CD4-positive, CD25-positive, alpha-beta regulatory T cell (primary cell): ENCODE measurements at places on chromosomes 13 and 19. TPM values are rescaled to one million over a fixed set of nuclear protein-coding genes. Genes with fewer than 3 reads are reported as not detected.

- no peak overlapping the region for H3K27ac ChIP-seq
- H3K4me1 ChIP-seq = no peaks in the 10 kb centered on the region
- DNase-seq = no peak
- no peaks in the 10 kb centered on the region for H3K36me3 ChIP-seq
- no peak overlapping the region for H3K4me3 ChIP-seq
Measured at GRCh38 chr13:85724546-85725432, 74.4 kb downstream of the SLITRK6 start.

DNA sequence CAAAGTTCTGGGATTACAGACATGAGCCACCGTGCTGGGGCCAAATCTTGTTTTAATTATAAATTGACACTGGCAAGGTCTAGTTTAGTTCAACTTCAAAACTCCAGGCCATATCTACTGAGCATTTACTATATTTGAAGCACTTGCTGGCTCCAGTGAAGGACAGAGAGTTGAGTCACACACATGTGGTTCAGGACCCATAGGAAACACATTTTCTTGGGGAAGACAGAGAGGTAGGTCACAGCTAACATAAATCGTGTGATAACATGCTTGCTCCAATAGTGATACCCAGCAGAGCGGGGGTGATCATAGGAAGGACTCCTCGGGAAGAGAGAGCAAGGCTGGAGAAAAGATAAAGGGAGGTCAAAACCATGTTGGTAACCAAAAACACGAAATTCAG lies 170.6 kb upstream of the TSC22D1 start:
- H3K4me3 ChIP-seq = no peak overlapping the region
- H3K27me3 ChIP-seq = no peaks in the 10 kb centered on the region
- no peak overlapping the region for H3K27ac ChIP-seq
- no peaks in the 10 kb centered on the region for H3K4me1 ChIP-seq

- no peak overlapping the region for H3K27ac ChIP-seq
- no peak overlapping the region for H3K4me3 ChIP-seq
- no peak for DNase-seq
- H3K4me1 ChIP-seq = no peaks in the 10 kb centered on the region
Measured at GRCh38 chr19:45761714-45762113, 7.3 kb downstream of the SIX5 start.

GRCh38 chr19:31141301-31141700 lies 207.9 kb downstream of the TSHZ3 start:
- no peaks in the 10 kb centered on the region for H3K4me1 ChIP-seq
- H3K27me3 ChIP-seq = no peaks in the 10 kb centered on the region
- H3K4me3 ChIP-seq = no peak overlapping the region
- no peak for DNase-seq

DNA sequence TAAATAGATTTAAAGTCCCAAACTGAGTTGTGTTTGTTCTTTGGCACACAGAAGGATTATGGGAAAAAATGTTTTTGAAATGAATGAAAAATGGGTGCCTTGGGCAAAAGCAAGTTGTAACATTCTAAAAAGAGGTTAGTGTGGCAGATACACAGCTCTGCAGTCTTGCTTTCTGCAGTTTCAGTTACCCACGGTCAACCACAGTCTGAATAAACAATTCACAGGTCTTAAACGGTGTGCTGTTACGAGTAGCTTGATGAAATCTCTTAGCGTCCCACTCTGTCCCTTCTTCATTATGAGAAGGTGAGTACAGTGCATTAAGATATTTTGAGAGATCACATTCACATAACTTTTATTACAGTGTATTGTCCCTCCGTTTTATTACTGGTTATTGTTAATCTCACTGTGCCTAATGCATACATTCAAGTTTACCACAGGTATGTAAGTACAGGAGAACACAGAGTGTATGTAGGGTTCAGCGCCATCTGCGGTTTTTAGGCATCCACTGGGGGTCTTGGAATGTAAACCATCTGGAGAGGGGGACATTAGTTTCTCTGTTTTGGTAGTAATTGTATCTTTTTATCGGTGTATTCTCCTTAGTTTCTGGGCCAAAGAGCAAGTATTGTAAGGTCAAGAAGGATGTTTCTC lies 8.1 kb downstream of the FARP1 start:
- no peaks in the 10 kb centered on the region for H3K36me3 ChIP-seq
- H3K27me3 ChIP-seq = peaks cover 2% of the 10 kb centered on the region
- H3K4me1 ChIP-seq = no peaks in the 10 kb centered on the region
- H3K27ac ChIP-seq = no peak overlapping the region
- H3K4me3 ChIP-seq = no peak overlapping the region

DNA sequence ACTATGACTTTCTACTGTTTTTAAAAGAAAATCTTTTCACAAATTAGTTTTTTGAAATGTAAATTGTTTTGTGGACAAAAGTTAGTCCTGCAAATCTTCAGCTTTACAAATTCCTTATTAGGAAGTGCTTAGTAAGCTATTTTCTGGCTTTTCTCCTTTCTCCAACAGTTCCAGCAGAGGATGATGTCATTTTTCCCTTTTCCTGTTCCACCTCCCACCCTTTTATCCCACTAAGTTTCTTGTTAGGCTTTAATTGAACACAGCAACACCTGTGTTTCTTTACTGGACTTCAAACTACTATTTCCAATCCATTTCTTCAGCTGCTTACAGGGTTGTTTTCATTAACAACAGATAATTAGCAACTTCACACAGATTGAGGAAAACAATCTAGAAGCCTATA lies 389.2 kb downstream of the NDFIP2 start:
- no peak overlapping the region for H3K27ac ChIP-seq
- H3K27me3 ChIP-seq = no peaks in the 10 kb centered on the region
- DNase-seq = no peak
- H3K4me3 ChIP-seq = no peak overlapping the region

DNA sequence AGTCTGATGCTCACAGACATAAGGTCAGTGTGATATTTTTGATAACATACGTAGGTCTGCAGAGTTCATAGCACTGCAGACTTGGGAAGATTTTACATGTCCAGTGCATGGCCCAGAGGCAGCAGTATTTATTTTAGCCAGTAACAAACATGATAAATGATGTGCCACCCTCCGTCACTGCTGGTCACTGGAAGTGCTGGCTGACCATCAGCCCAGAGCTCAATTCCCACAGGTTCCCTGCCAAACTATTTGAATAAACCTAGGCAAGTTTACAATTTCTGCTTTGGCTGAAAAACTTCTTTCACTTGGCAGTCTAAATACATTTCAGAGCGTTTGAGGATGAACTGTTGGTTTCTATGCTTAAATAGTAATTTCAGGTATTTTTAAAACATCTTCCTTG lies 135.5 kb upstream of the EDNRB start:
- no peaks in the 10 kb centered on the region for H3K27me3 ChIP-seq
- no peak overlapping the region for H3K27ac ChIP-seq
- no peak overlapping the region for H3K4me3 ChIP-seq
- no peak for DNase-seq
- H3K36me3 ChIP-seq = no peaks in the 10 kb centered on the region

- no peak overlapping the region for H3K4me3 ChIP-seq
- H3K27me3 ChIP-seq = no peaks in the 10 kb centered on the region
- H3K27ac ChIP-seq = no peak overlapping the region
- no peaks in the 10 kb centered on the region for H3K36me3 ChIP-seq
- no peaks in the 10 kb centered on the region for H3K4me1 ChIP-seq
Measured at GRCh38 chr19:44662691-44663385, 8.4 kb upstream of the CEACAM19 start.

DNA sequence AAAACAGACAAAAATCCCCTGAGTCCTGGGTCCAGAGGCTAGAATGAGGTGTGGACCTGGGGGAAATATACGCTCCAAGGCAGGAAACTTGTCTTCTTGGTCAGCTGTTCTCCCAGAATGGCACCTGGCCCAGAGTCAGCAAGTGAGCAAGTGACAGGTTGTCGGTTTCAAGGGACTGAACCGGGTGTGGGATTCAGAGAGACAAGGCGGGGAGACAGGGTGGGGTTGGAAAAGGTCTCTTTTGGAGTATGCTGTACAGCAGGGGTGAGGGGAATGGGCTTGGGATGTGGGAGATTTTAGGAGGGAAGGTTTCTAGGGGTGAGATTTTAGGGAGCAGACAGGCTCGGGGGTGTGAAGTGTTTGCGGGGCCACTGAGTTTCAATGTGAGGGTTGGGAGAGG lies 83.3 kb downstream of the RYR1 start:
- H3K4me3 ChIP-seq = no peak overlapping the region
- H3K36me3 ChIP-seq = no peaks in the 10 kb centered on the region
- DNase-seq = no peak
- H3K27ac ChIP-seq = no peak overlapping the region
- peaks cover 13% of the 10 kb centered on the region for H3K4me1 ChIP-seq

GRCh38 chr19:2533686-2534422 lies 57.9 kb downstream of the GADD45B start:
- H3K4me1 ChIP-seq = no peaks in the 10 kb centered on the region
- DNase-seq = no peak
- no peak overlapping the region for H3K27ac ChIP-seq
- H3K27me3 ChIP-seq = no peaks in the 10 kb centered on the region
- no peak overlapping the region for H3K4me3 ChIP-seq
- no peaks in the 10 kb centered on the region for H3K36me3 ChIP-seq

ZNF8 gene
- 0.71 TPM for polyA plus RNA-seq

CYP4F3 gene
- polyA plus RNA-seq = not detected

NRTN gene
- polyA plus RNA-seq = not detected

PRSS57 gene
- polyA plus RNA-seq = not detected

ZNF160 gene
- 24.3 TPM for polyA plus RNA-seq
